NCI-H460 (cell line): ENCODE measurements at places on chromosomes 7 and 10. TPM values are rescaled to one million over a fixed set of nuclear protein-coding genes. Genes with fewer than 3 reads are reported as not detected.
A peak's percentile ranks its signal among the peaks of the same experiment; 100 is the strongest.

- no peak for DNase-seq
Observed at GRCh38 chr10:131972474-131973071, 9.2 kb downstream of the BNIP3 start.

DNA sequence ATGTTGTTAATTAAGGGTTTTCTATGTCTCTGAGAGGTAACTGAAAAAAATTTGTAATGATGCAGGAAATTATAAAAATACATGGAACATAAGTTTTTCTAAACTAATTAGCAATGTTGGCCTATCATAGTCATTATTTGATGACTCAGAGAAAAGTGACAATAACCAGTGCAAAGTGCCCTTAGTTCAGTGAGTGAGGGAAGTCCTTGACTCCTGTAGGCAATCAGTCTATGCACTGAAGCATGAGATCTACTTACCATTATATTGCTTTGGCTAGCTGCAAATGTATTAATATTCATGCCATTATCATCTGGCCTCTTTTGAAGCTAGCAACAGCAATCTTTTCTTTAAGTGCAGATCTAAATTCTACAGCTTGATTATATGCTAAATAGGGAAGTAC is 40.6 kb downstream of the CCDC172 start:
- DNase-seq = no peak

DNA sequence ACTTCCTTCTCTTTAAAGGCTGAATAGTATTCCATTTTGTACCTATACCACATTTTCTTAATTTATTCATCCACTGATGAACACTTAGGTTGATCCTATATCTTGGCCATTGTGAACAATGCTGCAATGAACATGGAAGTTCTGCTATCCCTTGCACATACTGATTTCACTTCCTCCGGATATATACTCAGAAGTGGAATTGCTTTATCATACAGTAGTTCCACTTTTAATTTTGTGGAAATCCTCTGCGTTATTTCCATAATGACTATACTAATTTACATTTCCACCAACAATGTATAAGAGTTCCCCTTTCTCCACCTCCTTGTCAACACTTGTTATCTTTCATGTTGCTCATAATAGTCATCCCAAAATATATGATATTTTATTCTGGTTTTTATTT is 312.6 kb downstream of the PLXDC2 start:
- no peak for DNase-seq

DNA sequence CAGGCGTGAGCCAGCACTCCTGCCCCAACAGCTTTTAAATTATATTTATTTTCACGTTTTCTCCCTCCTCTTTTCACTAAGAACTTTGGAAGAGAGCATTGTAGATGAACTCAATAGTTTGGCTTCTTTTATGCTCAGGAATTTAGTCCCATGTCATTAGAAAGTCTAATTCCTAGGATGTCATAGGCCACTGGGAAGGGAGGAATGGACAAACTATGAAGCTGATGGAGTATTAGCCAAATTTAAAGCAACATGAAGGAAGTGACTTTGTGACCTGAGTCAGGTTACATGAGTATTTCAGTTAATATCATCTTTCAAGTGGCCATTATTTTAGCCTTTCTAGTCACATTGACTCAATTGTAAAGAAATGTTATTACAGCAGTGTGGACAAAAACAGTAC is 18.0 kb upstream of the OPN4 start:
- no peak for DNase-seq

DNA sequence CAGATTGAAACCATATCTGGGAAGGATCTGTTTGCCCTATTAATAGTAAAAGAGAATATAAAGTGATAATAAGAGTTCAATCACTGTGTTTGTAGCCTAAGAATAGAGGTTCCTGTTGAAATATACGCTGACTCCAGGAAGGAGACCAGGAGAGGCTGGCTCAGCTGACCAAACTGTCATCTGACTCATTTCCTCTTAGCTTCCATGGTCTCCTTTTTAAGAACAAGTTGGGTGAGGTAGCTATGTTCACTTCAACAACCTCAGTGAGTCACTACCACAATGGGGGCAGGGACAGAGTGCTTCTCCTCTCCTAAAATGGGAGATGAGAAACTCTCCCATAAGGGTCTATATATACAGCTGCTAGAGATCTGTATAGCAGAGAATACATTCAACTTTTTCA is 543.3 kb downstream of the CALN1 start:
- no peak for DNase-seq

The RHOBTB1 gene
- total RNA-seq = 14.8 and 16.5 TPM in 2 replicates

DNA sequence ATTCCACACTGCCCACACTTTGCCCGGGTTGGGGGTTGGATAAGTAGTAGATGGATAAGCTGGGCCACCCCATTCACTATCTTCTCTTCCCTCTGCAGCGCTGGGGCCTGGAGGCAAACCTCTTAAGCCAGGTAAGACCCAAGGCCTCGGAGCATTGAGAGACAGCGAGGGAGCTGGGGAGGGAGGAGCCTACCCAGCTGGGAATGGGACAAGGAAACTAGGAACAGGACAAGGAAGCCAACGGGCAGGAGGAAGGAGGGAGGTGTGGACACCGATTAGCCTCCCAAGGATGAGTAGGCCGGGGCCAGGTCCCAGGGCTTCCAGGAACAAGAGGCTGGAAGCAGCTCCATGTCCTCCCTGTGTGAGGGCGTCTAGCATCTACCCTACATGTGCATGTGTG is 9.6 kb downstream of the ELN start:
- DNase-seq = no peak

- DNase-seq = no peak
Observed at GRCh38 chr7:136229790-136230189, 252.6 kb upstream of the MTPN start.

DNA sequence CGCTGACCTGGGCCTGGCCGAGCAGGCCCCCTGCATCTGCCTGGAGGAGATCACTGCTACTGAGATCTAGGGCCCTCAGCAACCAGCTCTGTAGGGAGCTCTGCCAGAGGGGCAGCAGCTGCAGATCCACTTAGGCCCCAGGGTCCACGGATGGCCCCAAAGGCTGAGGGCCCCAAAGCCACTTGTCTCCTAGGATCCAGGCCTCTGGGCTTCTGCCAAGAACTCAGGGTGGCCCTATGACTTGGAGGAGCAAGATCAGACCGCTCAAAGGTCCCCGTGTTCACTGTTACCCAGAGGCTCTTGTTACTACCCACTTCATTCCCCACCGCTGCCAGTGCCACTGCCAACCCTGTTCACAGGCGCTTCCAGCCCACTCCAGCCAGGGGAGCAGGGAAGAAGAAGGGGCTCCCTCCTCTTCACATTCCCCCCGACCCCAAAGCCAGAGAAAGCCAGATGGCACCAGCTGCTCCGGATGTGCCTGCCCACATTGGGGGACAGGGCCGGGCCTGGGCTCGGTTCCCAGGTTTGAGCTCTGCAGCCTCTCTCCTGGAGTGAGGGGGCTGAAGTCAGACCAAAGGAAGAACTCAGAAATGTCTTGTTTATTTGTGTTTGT is 7.6 kb downstream of the LZTS2 start:
- no peak for DNase-seq

The PIP gene
- not detected in 2 replicates for total RNA-seq

DNA sequence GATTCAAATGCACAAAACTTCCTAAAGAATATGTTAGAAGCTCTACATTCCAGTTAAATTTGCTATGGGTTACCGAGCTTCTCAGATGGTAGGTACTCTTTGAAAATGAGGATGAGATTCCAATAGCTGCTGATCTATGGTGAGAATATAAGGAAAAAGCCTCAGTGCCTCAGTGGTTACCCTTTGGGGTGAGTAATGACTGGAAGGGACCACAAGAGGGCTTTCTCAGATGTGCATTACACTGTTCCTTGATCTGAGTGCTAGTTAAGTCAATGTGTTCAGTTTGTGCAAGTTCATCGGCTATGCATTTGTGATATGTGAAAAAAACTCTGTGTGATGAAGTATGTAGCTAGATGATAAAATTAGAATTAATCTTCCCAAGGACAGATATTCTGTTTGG is 3.5 kb downstream of the NRCAM start:
- peak; percentile 55 for DNase-seq

The LLCFC1 gene
- total RNA-seq = not detected in 2 replicates

DNA sequence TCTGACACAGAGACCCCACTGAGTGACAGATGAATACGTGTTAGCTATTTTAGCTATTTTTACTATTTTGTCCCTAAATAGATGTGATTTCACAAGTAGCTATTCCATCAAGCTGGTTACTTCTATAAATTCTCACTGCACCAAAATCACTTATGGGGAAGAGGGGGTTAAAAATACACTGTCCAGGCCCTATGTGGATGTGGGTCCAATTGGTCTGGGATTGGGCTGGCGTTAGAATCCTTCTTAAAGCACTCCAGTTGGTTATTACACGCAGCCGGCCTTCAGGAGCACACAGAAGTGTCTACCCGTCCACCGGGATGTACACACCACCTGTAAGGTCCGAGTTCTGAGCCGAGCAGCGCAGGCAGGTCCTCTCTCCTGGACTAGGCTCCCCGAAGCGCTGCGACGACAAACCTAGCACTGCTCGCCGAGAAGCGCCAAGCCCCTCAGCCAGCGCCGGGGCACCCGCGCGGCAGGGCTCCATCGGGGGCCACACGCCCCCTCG is 222.3 kb upstream of the MKLN1 start:
- DNase-seq = no peak

The RBM20 gene
- total RNA-seq = 2.0 and 2.3 TPM in 2 replicates

GRCh38 chr7:156065400-156065799 is 253.1 kb upstream of the SHH start:
- DNase-seq = no peak
